ENCODE measurements at places on chromosomes 4 and X.
A peak's percentile ranks its signal among the peaks of the same experiment; 100 is the strongest.

DNA sequence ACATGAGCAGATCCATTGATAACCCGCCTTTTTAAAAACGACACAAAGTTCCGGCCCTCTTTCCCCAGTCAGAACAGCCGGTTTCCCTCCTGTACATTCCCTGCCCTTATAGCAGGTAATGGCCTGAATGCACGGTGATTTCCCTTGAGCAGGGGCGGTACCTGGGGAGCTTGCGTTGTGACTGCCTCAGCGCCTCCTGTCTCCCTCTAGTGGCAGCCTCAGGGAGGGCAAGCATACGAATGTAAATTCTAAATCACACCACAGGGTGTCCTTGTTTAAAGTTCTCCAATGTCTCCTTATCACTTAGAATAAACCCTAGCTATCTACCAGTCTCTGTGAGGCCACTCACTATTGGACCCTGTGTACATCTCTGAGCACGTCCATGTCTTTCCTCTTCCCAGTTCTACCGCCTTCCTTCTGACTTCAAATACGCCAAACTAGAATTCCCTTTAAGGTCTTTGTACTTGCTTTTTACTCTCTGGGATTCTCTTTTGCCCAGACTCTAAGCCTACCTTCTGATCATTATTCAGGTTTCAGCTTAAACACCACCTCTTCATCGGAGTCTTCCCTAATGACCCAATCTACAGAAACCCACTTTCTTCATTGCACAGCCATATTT, 18.4 kb upstream of the LDB2 start:
- DNase-seq = no peak

GRCh38 chr4:127995776-127996175, 30.6 kb downstream of the ABHD18 start:
- peak; percentile 11 for DNase-seq

GRCh38 chr4:173571620-173572019, 41.6 kb upstream of the HAND2 start:
- no peak for DNase-seq

- DNase-seq = no peak
These were observed 79.9 kb downstream of the ZFX start for GRCh38 chrX:24229400-24229879.
